ENCODE measurements at places on chromosomes 6 and 20. TPM values are rescaled to one million over a fixed set of nuclear protein-coding genes. Genes with fewer than 3 reads are reported as not detected.

ABHD16B gene
- not detected for total RNA-seq

PPIL6 gene
- 1.8 TPM for total RNA-seq

CST5 gene
- not detected for total RNA-seq

SLC17A9 gene
- 44.6 TPM for total RNA-seq

DNA sequence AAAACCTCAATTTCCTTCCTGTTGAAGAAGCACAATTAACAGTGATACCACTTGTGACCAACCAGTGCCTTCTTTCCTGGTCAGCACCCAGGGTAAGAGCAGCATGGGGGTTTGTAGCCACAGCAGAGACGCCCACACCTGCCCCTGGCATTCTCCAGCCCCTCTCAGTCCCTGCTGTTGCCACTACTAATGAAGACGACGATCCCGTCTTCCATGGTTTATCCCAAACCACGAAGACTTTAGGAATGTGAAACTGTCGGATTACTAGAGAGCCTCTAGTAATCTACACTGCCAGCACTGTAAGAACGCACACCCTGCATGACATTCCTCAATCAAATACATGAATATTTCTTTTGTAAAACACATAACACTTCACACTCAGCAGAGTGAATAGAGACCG lies 60.0 kb downstream of the GINS1 start:
- no peak overlapping the region for H3K4me3 ChIP-seq

DNA sequence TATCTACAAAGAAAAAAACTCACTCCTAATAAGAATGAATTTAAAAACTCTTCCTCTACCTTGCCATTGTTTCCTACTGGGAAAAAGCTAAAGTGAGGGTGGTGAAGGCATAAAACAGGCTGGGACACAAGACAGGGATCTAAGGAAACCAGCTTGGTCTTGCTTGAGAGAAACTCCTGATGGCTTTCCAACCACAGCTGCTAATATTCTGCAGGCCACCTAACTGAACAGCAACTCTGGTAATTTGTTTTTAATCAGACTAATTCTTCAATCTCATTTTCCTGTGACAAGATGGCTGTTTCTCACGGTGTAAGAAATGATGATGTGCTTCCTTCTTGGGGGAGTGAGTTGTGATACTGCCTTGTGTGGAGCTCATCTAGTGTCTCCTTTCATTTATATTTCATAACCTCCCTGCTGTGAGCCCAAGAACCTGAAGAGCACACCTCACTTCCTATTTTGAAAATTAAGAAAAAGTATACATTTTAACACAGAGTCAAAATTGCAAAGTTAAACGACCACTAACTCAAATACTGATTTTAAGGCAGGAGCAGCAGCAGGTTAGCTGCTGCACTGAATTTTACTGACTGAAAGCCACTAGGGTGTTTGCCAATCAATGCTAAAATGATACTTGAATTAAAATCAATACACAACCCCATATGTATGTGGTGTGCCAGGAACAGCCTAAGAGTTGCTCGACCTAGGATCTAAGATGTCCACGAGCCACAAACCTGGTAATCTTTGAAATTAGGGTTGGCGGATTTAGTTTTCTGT lies 58.0 kb downstream of the BACH2 start:
- H3K4me1 ChIP-seq, result peaks cover 32% of the 10 kb centered on the region
- H3K4me3 ChIP-seq, result no peak overlapping the region
- peaks cover 14% of the 10 kb centered on the region for H3K36me3 ChIP-seq
- DNase-seq, result no peak
- no peaks in the 10 kb centered on the region for H3K27me3 ChIP-seq

DNA sequence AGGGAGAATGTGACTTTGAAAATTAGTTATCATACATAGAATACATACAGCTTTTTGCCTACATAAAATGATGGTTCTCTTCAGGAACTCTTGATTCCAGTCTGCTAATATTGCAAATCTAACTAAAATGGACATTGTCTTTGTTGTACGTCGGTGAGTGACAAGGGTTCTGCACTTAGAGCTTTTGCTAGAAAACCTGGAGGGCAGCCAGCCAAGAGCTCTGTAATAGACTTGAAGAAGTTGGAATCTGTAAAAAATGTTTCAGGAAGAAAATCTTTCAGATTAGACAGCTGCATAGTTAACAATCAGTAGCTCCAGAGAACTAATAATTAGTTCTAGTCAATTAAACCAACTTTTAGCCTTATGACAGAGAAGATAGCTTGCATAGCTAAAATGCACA lies 138.3 kb downstream of the FLRT3 start:
- no peak overlapping the region for H3K27ac ChIP-seq
- no peaks in the 10 kb centered on the region for H3K27me3 ChIP-seq
- H3K4me1 ChIP-seq, result no peaks in the 10 kb centered on the region
- H3K4me3 ChIP-seq, result no peak overlapping the region

DNA sequence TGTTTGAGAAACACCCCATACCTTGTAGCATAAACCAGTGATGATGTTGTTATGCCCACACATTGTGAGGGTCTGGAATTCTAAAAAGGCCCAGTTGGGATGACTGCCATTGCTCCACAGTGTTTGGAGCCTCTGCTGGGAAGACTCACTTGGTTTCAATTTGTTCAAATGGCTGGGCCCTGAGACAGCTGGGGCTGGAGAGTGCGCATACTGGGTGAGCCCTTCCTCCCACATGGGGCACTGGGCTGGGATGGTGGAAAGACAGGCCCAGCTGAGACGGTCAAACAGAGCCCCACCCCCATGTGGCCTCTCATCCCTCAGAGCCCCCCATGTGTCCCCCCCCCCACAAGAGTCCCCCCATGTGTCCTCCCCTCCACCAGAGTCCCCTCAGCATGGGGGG lies 20.3 kb upstream of the RNASET2 start:
- no peak overlapping the region for H3K27ac ChIP-seq
- no peak for DNase-seq
- no peak overlapping the region for H3K4me3 ChIP-seq
- no peaks in the 10 kb centered on the region for H3K4me1 ChIP-seq

GRCh38 chr6:55872866-55873265 lies 2.5 kb downstream of the BMP5 start:
- no peak overlapping the region for H3K4me3 ChIP-seq
- no peaks in the 10 kb centered on the region for H3K27me3 ChIP-seq
- H3K4me1 ChIP-seq, result no peaks in the 10 kb centered on the region

Measured in B cell (primary cell).